ENCODE measurements at places on chromosomes 3 and 15.

DNA sequence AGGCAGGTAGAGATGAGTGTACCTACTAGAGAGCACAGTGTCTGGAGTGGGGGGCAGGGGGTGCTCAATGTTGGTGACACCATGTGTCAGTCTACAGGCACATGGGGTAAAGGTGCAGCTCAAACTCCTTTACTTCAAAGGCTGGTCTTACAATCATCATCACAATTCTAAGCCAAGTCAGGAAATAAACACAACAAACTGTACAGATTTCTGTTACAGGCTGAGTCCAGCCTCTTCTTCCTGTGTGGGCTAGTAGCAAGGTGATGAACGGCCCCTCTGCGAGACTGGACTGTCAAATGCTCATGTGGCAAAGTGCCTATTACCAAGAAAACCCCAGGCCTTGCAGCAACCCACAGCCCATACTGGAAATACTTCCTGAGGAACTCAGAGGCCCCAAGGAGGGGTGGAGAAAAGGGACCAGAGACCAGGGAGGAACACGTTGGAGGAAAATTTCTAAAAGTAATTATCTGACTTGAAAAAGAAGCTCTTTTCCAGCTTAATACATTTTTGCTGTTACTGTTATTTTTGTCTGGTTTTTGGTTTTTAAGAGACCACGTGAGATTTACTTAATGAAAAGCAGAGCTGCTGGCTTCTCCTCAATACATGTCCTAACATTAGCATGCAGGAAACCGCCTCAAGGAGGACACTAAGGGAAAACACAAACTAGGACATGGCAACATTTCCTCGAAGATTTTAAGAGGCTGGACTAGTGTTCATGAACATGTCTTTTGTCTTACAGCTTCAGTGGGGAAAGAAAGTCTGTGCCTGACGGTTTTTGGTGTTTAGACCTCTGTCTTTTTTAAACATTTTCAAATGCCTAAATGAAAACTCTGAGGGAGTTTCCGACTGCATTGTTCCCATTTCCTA lies 29.5 kb downstream of the TBC1D2B start:
- no peak for DNase-seq

DNA sequence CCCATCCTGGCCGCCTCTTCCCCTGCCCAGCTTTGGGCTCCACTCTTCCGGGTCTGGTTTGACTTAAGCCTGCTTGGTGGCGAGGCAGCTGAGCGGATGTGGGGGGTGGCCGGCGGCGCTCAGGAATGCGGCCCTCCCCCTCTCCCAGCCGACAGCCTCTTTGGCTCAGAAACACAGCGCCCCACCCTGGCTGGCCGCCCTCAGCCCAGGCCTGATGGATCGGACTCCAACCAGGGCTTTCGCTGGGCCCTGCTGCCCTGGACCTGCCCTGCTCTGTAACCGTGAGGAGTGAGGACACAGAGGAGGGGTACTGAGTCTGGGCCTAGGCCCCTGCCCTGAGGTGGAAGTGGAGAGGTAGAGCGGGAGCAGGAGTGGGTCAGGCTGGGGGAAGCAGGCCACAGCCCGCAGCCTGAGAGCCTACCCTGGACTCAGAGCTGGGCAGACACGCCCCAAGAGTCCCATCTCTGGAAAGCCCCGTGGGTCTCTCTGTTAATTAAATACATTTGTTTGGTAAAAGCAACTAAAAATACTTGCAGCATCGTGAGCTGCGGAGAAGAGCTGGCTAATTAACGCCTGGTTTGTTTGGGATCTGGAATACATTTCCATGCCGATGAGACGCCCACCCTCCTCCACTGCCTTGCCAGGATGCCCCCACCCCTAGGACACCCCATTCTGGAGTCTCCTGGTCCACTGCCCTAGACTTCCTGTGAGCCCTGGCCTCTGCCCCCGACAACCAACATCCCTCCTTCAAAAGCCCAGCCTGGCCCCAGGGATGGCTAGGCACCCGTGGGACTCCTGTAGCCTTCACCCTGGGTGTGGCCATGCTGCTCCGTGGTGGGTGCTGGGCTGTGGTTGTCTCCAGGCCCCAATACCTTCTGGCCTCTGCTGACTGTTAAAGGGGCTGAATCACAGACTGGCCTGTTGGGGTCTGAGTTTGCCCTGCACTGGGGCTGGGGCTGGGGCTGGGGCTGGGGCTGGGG lies 19.6 kb downstream of the PLXNA1 start:
- peak; percentile 84 for DNase-seq

DNA sequence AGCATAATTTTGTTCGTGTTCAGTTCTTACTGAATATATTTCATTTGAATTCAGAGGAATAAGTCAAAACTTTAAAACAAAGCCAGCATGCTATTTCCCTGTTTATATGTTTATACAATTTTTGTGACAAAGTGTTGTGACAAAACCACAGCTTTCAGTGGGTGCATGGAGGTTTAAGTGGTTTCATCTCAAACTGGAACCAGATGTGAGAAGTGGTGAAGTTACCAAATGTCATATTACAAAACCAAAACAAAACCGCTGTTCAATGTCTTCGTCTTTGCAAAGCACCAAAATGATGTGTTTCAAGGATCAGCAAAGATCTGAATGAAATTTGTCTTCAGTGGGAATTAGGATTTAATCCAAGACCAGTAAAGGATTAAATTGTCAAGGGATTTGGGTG lies 59.3 kb upstream of the OSTN start:
- no peak for DNase-seq

DNA sequence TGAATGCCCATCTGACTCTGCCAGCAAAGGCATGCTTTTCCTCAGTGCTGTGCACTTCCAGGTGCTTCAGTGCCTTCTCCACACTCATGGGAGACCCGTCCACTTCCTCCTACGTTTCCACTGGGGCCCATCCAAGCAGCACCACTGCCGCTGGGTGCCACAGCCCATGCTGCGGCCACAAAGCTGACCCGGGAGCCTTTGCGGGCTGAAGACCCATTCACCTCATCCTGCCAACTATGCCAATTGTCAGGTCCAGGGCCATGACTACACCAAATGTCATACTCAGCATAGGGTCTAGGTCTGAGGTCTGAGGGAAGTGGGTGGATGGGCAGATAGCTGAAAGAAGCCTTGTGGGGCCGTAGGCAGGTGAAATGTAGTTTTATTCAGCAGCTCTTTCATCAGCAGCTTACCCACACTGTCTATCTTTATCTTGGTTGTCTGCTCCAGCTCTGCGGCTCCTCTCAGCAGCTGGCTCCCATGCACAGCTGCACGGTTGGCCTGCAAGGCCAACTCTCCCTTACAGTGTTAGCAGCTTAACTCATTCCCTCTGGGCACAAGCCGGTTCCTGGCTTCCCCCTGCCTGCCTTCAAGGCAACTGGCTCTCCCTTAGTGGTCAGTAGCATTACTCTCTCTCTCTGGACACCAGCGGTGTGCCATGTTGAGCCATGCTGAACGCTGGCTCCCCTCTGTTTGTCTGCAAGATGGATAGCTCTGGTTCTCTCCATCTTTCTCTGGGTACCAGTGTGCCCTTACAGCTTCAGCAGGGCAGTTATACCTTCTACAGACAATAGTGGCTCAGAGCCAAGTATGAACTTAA lies 63.7 kb upstream of the SIAH2 start:
- no peak for DNase-seq
